ENCODE measurements at places on chromosomes 3 and 15. TPM values are rescaled to one million over a fixed set of nuclear protein-coding genes. Genes with fewer than 3 reads are reported as not detected.

The HTR3E gene
- total RNA-seq = not detected

The ACAD11 gene
- total RNA-seq = 19.5 TPM

The WDR5B gene
- 3.7 TPM for total RNA-seq

The ALDH1A2 gene
- 0.84 TPM for total RNA-seq

The SEC11A gene
- total RNA-seq = 200 TPM

The FSTL1 gene
- total RNA-seq = 332 TPM

The MSL2 gene
- 6.1 TPM for total RNA-seq

The GALNT15 gene
- total RNA-seq = 10.4 TPM

The C3orf70 gene
- total RNA-seq = 0.50 TPM

The EPHA3 gene
- 0.15 TPM for total RNA-seq

The P2RY13 gene
- total RNA-seq = not detected

The RETNLB gene
- not detected for total RNA-seq

The GRM7 gene
- not detected for total RNA-seq

The PPP2R3A gene
- 9.8 TPM for total RNA-seq

The DAZL gene
- total RNA-seq = not detected

The OR5K4 gene
- not detected for total RNA-seq

The ALDH1A3 gene
- 16.0 TPM for total RNA-seq

The TRH gene
- not detected for total RNA-seq

The COL6A6 gene
- not detected for total RNA-seq

The CSTA gene
- total RNA-seq = 1.0 TPM

The NAALADL2 gene
- total RNA-seq = 1.0 TPM

The WNT5A gene
- total RNA-seq = 33.5 TPM

The PROS1 gene
- 8.6 TPM for total RNA-seq

The UROC1 gene
- not detected for total RNA-seq

The KNL1 gene
- 15.5 TPM for total RNA-seq

The BNC1 gene
- total RNA-seq = 7.1 TPM

The CPN2 gene
- total RNA-seq = not detected

The BUB1B gene
- 35.5 TPM for total RNA-seq
